GM13977 (cell line): ENCODE measurements at places on chromosomes 12 and 14.

GRCh38 chr12:49827401-49828099 lies 663 bp downstream of the NCKAP5L start:
- DNase-seq: peak; percentile 70

GRCh38 chr14:22986508-22987054 lies 4.2 kb upstream of the AJUBA start:
- peak; percentile 86 for DNase-seq

GRCh38 chr12:95623554-95624170 lies 72.4 kb upstream of the USP44 start:
- peak; percentile 45 for DNase-seq

GRCh38 chr12:103036581-103037214 lies 79.2 kb downstream of the ASCL1 start:
- DNase-seq: peak; percentile 20

GRCh38 chr12:131061041-131061806 lies 107.5 kb downstream of the ADGRD1 start:
- DNase-seq: no peak

GRCh38 chr14:71103662-71104484 lies 196.6 kb downstream of the PCNX1 start:
- peak; percentile 58 for DNase-seq

- DNase-seq: no peak
These were observed 173.4 kb upstream of the NTF3 start for GRCh38 chr12:5258498-5258897.

- no peak for DNase-seq
These were observed 36.6 kb downstream of the PIK3C2G start for GRCh38 chr12:18297902-18298301.

GRCh38 chr12:79873201-79873600 lies 61.7 kb downstream of the PPP1R12A start:
- no peak for DNase-seq

- no peak for DNase-seq
These were observed 139.1 kb downstream of the TMTC1 start for GRCh38 chr12:29644536-29645162.

DNA sequence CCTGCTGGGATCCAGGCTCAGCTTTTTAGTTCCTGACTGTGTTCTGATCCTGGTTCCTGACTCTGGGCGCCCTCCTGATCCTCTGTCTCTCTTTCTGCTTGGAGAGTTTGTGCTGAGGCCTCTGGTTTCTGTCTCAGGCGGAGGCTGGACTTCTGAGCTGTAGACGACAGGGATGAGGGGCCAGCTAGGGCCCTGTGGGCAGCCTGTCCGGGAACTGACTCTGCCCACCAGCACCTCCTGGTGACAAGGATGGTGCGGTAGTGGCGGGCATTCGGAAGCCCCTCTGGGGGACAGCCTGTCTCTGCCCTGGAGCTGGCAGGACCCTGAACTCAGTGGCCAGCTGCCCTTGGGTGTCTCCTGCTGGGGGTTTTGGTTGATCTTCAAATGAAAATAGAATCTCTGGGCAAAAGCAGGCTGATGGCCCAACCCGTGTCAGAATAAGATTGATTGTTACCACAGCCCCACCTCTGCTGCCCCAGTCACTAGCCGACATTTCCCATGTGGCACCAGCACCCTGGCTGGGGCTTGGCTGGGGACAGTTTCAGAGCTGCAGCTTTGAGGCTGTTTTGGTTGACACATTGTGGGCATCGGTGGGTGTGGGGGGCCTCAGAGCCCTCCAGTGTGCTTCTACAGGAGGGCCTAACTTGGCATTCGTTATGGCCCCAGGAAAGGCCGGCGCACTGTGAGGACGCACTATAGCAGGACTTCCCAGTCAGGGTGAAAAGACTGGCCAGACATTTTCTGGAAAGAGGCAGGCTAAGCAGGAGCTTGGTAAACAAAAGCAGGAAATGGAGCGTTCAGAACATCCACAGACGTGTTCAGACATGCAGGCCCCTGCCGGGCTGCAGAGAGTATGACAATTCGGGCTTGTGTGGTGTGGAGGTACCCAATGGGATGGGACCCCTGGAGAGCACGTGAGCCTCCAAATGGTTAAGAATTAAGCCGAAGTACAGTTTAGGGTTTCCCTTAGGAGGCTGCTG lies 16.2 kb downstream of the KRT80 start:
- DNase-seq: no peak

DNA sequence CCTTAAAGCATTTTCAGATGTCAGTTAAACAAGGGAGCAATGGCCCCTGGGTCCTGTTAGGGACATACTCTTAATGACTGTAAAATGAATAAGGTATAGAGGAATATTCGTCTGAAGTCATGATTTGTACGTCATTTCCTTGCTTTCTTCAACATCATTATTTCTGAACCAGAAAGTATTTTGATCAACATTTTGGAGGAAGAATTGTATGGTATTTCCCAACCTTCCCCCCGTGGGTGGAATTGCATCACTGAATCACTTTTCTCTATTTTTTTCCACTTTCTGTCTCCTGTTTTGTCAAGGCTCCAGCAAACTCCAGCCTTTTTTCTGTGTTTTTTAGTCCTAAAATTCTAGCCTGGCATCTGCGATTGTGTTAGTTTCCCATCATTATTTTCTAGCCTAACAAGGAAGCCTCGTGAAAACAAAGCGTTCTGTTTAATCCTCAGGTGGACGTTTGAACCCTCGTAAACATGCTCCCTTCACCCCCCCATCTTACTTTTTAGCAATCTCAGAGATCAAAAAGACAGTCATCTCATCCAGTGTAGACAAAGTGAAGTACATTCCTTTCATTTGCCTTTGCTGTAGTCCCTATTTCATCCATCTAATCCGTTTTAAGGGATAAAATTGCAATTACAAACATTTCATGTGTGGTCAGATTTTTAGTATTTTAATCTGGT lies 62.3 kb downstream of the ETV6 start:
- no peak for DNase-seq

DNA sequence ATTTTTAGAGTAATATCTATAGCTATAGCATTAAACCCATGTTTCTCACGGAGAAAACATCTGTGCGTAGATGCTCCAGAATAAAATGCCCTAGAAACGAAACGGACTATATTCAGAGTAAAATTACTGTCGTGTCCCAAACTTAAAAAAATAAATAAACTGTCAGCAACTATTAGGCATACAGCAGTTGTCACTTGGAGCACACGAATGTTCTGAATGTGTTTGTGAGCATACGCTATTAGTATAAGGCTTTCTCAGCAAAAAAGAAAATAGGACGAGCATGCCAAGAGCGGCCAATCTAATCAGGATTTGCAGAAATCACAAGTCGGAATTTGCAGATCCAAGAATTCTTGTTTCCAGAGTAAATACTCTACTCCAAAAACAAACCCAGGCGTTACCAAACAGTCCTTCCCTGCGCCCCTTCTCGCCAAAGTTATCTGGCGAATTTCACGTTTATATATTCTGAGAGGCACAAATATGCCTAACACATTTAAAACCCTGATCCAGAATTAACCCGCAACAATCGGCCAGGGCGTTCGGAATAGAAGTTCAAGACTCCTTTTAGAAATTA lies 836 bp downstream of the PTPN21 start:
- no peak for DNase-seq

- peak; percentile 73 for DNase-seq
These were observed 126.1 kb upstream of the MAX start for GRCh38 chr14:65228436-65228835.

DNA sequence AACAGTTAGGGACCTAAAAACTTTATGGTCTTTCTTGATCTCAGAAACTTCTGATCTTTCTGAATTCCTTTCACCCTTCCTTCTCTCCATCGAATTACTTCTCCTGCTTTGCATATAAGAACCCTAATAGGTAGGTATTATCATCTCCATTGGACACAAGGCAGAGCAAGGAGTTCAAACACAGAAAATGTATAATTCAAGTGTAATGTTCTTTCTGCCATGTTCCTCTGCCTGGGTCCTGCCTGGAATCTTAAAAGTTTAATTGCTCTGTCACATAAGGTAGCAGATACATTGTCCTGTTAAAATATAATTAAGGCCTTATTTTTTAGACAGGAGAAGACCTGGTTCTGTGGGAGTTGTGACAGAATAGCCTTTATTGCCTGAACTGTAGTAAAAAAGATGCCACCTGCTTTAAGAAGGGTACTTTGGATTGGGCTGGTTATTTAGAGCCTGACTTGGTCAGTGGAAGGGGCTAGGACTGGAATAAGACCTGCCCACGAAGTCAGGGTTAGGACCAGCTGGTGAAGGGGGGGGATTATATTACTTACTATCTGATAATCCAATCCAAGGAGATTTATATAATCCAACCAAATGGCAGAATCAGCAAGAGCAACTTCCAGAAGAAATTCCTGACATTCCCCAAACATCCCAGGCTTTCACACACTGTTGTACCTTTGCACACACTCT lies 10.4 kb downstream of the G2E3 start:
- no peak for DNase-seq
